Right renal cortex interstitium (tissue), 3 donors: ENCODE measurements at places on chromosomes 2 and 18. TPM values are rescaled to one million over a fixed set of nuclear protein-coding genes. Genes with fewer than 3 reads are reported as not detected.

CCDC141 gene
- 0.41 TPM for polyA plus RNA-seq

SAG gene
- polyA plus RNA-seq: 0.07 TPM

SERPINB5 gene
- polyA plus RNA-seq: not detected

CFC1 gene
- polyA plus RNA-seq: not detected

HNMT gene
- polyA plus RNA-seq: 66.9 TPM
